ENCODE measurements at places on chromosomes 16 and 17.

GRCh38 chr17:36127911-36128310 lies 24.3 kb downstream of the CCL4 start:
- no peak for DNase-seq

- DNase-seq, result no peak
Measured at GRCh38 chr16:24784121-24784520, 54.7 kb downstream of the TNRC6A start.

DNA sequence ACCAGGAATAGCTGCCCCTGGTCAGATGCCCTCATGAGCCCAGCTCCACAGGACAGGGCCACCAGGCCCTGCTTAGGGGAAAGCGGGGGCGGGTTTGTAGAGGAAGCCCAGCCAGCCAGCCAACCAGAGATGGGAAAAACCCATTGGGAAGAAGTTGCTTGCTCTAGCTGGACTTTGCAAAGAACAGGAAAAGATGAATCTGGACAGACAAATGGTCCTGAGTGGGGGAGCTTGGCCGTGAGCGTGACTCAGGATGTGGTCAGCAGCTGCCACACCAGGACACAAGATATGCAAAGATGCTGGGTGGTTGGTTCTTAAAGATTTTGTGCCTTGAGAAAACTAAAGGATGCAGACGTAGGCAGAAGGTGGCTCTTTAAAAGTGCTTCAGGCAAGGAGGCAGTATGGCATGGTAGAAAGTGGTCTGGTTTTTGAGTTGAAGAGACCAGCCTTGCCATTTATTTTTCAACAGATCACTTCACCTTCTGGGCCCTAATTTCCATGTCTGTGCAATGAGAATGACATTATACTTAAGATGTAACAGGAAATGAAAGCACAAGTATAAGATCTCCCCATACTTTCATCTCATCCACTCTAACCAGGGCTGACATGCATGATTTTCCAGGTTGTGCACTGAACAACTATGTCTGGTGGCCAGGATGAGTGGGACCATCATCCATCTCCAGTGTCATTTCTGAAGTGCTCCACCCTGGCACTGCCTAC lies 27.8 kb upstream of the HEATR6 start:
- no peak for DNase-seq

GRCh38 chr17:69485901-69486643 lies 71.6 kb downstream of the MAP2K6 start:
- DNase-seq, result no peak

- no peak for DNase-seq
Measured at GRCh38 chr16:10081201-10081940, 100.9 kb downstream of the GRIN2A start.

DNA sequence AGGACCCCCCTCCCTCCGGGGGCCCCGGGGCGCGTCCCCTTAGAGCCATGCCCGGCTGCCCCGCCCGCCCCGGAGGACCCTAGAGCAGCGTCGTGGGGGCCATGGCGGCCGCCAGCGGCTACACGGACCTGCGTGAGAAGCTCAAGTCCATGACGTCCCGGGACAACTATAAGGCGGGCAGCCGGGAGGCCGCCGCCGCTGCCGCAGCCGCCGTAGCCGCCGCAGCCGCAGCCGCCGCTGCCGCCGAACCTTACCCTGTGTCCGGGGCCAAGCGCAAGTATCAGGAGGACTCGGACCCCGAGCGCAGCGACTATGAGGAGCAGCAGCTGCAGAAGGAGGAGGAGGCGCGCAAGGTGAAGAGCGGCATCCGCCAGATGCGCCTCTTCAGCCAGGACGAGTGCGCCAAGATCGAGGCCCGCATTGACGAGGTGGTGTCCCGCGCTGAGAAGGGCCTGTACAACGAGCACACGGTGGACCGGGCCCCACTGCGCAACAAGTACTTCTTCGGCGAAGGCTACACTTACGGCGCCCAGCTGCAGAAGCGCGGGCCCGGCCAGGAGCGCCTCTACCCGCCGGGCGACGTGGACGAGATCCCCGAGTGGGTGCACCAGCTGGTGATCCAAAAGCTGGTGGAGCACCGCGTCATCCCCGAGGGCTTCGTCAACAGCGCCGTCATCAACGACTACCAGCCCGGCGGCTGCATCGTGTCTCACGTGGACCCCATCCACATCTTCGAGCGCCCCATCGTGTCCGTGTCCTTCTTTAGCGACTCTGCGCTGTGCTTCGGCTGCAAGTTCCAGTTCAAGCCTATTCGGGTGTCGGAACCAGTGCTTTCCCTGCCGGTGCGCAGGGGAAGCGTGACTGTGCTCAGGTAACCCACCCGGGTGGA lies 759 bp downstream of the ALKBH5 start:
- DNase-seq, result no peak

DNA sequence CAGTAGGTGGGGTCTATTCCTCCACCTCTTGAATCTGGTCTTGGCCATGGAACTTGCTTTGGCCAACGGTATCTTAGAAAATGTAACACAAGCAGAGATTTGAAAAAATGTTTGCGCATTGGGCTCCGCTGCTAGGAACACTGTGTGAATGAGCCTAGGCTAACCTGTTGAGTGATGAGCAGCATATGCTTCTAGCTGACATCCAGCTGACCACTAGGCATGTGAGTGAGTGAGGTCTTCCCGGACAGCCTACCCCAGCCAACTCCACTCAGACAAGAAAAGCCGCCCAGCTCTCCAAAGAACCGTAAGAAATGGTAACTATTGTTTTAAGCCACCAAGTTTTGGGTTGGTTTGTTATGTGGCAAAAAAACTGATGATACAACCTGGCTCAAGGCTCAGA lies 31.4 kb upstream of the BCO1 start:
- no peak for DNase-seq

DNA sequence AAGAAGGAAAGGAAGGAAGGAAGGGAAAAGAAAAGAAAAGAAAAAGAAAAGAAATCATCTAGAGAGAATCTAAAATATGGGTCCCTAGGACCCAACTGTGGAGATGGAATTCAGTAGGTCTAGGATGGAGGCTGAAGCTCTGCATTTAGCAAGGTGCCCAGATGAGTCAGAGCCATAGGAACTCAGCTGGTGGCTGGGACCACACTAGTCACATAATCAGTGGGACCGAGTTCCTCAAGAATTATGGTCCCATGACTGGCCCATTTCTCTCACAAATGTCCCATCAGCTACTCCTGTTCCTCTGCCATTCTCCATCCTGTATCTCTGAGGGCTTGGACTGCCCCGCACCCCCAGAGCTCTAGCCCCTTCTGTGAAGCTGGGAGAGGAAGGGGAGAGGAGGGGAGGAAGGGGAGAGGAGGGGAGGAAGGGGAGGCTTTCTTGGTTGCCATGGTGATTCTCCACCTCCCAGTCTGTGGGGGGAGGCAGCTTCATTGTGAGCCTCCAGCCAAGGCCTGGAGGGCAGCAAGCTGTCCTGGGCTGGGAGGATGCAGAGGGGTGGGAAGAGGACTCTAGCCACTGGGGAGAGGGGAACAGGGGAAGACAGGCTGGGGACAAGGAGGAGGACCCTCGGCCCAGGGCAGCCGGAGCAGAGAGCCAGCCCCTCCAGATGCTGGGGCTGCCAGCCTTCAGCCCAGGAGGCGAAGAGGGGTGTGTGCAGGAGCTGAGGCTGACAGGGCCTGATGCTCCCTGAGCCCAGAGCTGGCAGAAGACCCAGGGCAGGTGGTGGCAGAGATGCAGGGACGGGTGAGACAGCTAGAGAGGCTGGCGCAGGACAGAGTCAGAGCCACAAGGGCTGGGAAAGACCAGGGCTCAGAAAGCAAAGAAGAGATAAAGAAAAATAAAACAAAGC lies 37.8 kb upstream of the LHX1 start:
- no peak for DNase-seq

- DNase-seq, result no peak
Measured at GRCh38 chr16:50924759-50925545, 183.1 kb downstream of the CYLD start.

- DNase-seq, result no peak
Measured at GRCh38 chr16:11692171-11692570, 23.9 kb downstream of the SNN start.

DNA sequence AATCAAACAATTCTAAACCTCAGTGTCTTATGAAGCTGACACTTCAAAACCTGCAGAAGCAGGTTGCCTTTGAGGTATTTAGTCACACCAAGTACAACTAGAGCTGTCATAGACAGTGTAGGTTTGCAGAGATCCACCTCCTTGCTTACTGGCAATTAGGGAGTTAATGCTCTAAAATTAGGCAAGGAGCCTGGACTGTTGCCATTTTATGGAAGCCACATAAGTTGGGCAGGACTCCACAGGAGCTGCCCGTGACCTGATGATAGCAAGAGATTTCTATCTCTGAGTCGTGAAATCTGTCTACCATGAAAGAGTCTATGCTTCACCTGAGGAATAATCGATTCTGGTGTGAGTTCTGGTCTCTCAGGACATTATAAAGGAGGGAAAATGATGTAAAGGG lies 8.9 kb downstream of the EME1 start:
- DNase-seq, result no peak

DNA sequence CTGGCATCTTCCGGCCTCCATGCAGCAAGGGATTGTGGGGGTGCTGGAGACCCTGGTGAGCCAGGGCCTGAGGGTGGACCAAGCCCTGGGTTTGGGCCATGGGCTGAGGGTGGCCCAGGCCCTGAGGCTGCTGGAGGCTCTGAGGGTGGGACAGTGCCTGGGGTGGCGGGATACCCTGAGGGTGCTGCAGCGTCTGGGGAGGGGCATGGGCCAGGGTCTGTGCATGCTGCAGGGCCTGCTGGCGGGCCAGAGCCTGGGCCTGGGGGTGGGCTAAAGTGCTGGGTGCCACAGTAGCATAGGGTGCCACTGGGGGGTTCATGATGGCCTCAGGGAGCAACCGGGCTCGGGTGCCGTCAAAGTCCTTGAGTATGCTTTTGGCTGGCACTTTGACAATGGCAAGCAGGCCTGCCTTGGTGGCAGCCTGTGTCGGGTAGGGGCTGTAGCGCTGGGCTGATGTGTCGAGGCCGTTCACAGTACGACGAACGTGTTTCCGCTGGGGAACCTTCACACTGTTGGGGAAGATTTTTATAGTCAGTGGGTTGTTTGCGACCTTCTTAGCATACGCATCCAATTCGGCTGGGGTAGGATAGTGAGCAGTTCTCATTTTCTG lies 15.6 kb downstream of the TRAF4 start:
- DNase-seq, result no peak

DNA sequence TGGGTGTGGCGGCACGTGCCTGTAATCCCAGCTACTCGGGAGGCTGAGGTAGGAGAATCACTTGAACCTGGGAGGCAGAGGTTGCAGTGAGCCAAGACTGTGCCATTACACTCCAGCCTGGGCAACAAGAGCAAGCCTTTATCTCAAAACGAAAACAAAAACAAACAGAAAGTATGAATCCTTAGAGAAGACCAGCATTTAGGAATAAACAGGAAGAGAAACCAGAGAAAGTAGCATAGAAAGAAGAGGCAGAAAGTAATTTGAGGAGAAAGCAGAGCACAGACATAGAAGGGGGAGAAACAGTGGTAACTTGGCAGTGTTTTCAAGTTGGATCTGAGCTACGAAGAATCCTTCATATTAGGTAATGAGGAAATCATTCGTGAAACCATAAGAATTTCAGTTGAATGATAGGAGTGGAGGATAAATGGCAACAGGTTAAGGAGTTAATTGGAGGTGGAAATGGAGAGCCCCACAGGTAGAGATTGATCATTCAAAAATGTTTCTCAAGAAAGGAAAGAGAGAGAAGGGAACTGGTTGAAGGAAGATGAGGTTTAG lies 9.7 kb upstream of the CCL2 start:
- DNase-seq, result no peak

GRCh38 chr16:66476328-66477027 lies 49.4 kb downstream of the BEAN1 start:
- no peak for DNase-seq

DNA sequence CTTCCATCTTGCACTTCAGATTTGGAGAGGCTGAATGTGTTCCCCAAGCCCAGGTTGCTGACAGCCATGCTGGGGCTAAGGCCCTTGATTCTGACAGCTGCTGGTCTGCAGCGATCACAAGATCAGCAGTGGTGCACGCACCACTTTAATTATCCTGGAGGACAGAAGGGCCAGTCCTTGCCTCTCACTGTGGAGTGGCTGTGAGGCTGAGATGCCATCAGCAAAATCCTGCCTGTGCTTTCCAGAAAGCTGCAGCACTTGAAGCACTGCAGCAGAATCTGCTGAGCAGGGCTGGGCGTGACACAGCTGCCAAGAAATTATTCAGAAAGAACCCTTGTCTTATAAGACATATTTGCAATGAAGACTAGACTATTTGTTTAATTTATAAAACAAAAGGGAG lies 37.1 kb downstream of the NUP93 start:
- DNase-seq, result no peak

DNA sequence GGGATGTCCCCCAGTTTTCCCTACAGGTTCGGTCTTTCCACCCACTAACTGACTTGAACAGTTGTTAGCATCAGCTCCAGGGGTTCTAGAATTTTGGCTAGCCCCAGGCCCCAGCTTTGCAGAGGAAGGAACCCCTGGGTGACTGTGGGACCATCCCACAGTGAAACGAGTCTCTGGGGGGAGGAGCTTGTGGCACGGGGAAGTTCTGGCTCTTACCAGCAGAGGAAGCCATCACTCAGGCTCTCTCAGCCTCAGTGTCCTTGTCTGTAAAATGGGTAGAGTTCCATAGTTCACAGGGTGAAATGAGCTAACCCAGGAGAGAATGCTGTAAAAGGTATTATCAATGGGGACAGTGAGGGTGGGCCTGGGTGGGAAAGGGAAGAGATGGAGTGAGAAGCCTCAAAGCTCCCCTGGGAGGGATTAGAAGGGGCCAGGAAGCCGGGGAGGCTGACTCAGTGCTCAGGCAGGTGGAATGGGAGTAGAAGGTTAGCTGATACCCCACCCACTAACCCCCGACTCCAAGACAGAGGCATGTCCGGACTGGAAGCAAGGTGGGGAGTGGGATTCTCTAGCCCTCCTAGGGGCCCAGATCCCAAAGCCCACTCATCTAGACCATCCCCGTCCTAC lies 30.9 kb upstream of the CDC42EP4 start:
- DNase-seq, result no peak

GRCh38 chr16:13697568-13697967 lies 222.4 kb upstream of the ERCC4 start:
- no peak for DNase-seq

- no peak for DNase-seq
Measured at GRCh38 chr17:76268991-76269981, 4.1 kb downstream of the UBALD2 start.
